ENCODE measurements at places on chromosomes 12 and 14.

DNA sequence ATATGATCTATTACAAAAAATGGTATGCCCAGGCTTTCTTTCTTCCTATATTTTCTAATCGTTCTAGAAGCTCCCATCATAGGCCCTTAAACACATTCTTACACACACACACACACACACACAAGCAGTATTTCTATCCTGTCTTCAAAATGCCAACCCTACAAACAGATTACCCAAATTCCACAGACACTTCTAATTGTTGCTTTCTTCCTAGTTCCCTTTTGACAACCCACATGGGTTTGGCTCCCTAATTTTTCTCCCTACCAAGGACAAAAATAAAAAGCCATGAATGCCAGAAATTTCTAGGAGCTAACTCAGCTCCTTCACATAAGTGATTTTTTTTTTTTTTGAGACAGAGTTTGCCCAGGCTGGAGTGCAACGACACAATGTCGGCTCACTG is 60.3 kb upstream of the NTF3 start:
- no peak for DNase-seq

DNA sequence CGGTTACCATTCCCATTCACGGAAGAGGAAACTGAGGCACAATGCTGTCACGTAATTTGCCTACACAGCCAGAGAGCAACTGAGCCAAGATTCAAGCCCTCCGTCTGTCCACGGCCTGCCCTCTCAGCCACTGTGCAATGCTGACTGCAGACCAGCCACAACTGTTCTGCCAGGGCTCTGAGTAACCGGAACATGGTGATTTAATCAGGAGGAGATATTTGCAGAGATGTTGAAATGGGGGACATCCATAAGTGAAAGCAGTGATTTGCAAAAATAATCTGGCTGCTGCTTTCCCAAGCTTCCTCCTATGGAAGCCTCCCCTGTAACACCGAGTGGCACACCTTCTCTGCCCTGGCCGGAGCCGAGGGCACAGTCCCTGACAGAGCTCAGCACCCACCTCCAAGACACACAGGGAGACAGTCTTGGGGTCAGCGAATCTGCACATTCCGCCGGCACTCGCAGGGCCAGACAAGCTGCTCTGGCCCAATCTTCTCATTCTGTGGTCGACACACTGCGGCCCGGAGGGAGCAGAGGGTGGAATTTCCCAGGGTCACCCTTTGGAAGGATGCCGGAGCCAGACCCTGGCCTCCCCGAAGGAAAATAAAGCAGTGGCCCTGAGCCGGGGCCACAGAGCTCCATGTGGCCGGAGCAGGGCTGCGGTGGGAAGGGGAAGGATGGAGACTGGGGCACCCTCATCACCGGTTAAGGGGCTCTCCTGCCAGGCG is 158.2 kb upstream of the DIO3 start:
- no peak for DNase-seq

GRCh38 chr12:110281549-110282299 is 677 bp downstream of the ATP2A2 start:
- DNase-seq, result peak; percentile 29

- no peak for DNase-seq
Measured at GRCh38 chr14:100295376-100296105, 10.7 kb downstream of the SLC25A29 start.

DNA sequence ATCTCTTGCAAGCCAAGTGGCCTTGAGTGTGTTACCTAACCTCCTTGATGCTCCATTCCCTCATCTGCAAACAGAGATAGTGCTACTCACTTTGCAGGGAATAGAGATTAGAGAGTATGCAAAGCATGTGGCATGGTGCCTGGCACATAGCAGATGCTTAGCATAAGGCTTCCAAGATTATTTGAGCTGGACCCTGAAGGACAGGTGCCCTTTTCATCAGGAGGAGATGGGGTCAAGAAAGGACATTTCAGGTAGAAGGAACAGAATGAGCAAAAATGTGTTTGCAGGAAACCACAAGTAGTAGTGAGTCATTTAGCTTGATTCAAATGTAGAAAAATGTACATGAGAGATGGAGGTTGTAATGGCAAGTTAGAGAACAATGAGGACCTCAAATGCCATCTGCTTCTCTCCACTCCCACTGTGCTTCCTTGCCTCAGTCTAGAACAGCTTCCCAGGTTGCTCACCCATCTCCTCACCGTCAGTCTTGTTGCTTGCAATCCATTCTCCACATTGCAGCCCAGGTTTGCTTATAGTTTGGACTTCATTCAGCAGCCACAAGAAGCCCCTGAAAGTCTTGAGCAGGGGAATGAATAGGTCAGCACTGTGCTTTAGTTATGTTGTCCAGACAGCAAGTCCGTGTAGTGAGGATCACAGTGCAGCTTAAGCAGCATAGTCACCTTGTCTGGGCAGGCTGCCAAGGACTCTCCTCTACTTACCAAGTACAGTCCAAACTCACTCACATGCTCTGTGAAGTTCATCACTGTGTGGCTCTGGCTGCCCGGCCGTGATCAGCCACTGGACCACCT is 536.3 kb upstream of the CCDC196 start:
- peak; percentile 1 for DNase-seq

DNA sequence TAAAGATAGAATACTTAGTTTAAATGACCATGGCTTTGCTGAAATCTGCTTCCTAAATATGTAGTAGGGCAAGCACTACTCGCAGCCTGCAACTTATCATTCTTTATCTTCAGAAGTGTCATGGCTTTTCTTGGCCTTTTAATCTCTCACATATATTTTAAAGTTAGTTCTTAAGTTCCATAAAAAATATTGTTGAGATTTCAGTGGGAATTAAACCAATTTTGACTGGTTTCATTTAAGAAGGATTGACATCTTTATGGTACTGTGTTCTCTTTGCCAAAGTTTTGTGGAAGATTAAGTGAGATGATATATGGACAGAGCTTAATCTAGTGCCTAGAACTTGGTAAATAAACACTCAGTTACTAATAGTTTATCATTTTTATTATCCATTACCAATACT is 56.7 kb downstream of the KIAA0586 start:
- DNase-seq, result no peak

DNA sequence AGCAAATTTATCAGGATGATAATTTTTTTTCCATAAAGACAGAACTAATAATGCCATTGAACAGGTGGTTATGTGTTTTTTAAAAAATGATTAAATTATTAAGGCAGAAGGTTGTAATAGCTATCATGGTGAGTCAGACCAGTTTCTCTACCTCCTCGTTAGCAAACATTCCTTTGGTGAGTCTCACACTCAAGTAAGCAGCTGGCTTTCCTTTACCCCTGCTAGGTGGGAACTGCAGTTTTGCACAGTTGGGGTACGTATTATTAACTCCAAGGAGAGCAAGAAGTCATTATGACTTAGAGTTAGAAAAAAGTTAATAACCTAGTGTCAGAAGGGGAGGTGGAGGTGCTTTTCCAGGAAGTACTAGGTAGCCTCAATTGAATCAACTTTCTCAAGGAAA is 165.3 kb downstream of the SNAPC1 start:
- DNase-seq, result no peak

- DNase-seq, result no peak
Measured at GRCh38 chr14:44291366-44291915, 215.6 kb downstream of the FSCB start.

DNA sequence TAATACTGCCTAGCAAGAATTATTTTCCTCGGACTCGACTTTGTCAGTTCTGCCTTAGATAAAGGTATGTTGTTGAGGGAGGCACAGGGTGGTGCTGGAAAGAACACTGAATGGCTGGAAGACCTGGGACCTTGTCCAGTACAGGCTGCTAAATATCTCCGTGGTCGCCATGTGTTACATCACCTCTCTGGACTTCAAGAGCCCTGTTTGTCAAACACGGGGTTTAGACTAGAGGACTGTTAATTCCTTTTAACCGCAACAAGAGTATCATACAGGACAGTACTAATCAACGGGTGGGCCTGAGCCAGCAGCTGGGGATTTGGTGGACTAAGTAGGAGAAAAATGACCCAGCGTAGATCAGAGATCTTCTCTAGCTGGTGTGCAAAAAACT is 476.3 kb downstream of the LRIG3 start:
- peak; percentile 18 for DNase-seq

- no peak for DNase-seq
Measured at GRCh38 chr12:109709401-109709991, 4.1 kb upstream of the FAM222A start.

DNA sequence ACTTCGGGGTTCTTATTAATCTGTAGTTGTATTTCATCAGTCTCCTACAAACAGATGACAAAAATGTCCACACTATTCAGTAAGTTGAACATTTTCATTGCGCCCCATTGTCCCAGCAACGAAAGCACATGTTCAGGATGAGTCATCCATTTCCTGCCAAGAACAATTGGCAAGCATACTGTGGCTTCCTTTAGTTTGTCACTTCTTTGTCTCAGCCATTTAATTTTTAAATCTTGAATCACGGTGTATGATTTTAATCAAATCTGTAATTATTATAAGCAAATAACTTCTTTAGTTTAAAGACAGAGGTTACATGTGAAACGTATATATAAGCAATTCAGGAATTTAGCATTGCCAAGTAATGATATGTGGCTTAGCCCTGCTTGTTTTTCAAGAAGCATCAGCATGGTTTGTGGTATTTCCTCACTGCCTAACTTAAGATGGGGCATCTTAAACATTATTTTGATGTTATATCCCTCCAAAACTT is 211.3 kb upstream of the KRR1 start:
- DNase-seq, result peak; percentile 77

GRCh38 chr12:12483438-12483837 is 79.2 kb downstream of the DUSP16 start:
- DNase-seq, result no peak

DNA sequence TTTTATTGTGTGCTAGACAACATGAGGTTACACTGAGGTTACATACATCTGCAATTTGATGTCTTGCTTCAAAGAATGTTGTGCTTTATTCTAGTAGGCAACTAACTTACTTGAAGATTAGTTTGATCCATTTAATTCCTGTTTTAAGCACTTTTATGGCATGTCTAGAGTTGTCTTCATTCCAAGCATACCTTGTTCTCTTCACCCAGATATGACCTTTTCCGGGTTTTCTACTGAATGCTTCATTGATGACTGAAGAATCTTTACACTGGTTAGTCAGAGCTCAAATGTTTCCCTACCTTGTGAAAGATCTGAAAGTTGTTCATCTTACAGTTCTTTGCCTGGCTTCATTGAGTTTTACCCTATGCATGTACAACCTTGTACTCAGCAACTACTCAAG is 274.0 kb upstream of the KITLG start:
- DNase-seq, result no peak

GRCh38 chr14:100546051-100546443 is 41.2 kb downstream of the BEGAIN start:
- peak; percentile 26 for DNase-seq

DNA sequence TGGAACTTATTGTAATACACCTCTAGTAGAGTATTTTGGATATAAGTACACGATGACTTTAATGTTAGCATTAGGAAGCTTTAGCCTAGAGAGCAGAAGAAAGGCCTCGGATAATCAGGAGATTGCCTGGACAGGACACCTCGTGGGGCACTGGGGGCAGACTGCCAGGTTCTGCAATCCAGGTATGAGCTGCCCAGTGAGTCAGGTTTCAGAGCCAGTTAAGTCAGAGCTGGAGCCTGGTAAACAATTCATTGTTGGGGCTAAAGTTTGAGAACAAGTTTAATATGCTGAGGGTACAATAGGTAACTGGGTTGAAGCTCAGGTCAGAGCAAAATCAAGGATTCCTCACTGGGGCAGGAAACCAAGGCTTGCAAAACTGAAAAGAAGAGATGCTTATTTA is 107.4 kb downstream of the RERGL start:
- DNase-seq, result no peak

- DNase-seq, result no peak
Measured at GRCh38 chr14:99660794-99661193, 15.9 kb downstream of the HHIPL1 start.

DNA sequence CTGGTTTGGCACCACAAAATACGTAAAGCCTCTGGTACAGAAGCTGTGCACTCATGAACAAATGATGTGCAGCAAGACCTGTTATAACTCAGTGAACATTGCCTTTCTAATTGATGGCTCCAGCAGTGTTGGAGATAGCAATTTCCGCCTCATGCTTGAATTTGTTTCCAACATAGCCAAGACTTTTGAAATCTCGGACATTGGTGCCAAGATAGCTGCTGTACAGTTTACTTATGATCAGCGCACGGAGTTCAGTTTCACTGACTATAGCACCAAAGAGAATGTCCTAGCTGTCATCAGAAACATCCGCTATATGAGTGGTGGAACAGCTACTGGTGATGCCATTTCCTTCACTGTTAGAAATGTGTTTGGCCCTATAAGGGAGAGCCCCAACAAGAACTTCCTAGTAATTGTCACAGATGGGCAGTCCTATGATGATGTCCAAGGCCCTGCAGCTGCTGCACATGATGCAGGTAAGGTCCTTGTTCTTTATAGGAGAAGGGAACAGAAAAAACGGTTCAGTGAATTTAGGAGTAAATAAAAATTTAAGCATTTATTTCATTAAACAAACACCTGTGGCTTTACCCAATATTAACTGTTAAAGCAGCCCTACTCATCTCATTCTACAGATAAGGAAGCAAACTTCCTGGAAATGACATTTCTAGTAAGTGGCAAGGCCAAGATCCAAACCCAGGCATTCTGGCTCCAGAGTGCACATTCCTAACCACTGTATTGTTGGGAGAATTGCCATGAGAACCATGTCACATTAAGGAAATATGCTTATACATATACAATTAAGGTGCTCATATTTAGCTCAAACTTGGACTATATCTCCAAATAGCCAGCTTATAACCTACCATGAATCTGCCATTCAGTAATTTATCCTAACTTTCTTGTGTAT is 11.7 kb downstream of the COCH start:
- DNase-seq, result peak; percentile 52

Measured in MG63 (cell line).